ENCODE measurements at places on chromosomes 5 and 9.

DNA sequence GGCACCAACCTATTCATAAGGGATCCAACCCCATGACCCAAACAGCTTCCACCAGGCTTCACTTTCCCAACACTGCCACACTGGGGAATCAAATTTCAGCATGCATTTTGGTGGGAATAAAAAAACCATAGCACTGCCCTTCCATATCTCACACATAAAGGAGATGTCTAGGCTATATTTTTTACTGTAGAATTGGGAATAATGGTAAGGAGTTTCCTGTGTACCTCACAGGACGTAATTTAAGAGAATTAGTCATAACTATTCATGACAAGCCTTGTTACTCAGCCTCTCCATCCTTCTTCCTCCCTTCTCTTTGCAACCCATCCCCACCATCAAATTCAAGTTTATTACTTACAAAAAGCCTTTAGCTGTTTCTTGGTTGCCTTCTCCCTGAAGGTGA lies 352.1 kb downstream of the MLLT3 start:
- DNase-seq = no peak

DNA sequence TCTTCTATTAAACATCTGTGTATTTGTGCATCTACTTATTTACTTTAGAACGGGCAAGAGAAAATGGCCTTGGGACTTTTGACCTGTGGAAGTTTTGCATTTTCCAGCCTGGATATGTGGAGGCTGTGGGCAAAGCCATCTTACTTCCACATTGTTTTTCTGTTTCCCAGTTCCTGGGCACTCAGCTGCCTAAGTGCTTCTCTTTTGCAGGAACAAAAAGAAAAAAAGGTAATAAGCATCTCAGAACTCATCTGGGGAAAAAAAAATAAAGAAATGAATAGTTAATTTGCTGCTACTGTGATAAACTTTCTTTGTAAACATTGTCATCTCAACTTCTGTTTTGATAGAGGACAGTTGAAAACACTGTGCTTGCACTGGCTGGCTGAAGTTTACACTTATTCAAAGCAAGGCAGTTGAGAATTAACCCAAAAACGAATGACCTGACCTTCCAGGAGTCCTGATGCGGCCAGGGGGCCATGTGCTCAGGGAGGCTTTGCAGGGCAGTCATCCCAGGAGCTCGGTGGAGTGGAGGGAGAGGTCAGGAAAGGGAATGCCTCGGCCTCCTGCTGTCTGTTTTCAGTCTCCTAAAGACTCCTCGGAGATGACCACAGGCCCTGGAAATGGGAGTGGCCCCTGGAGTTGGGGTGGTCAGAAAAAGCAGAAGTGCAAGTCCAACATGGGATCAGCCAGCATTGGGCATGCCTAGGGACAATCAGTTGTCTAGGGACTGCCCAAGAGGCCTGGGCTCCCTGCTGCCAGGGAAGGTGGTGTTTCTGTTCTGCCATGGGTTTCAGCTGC lies 75.5 kb downstream of the RAI14 start:
- no peak for DNase-seq

GRCh38 chr5:125492977-125493376 lies 746.5 kb upstream of the ZNF608 start:
- DNase-seq = no peak

DNA sequence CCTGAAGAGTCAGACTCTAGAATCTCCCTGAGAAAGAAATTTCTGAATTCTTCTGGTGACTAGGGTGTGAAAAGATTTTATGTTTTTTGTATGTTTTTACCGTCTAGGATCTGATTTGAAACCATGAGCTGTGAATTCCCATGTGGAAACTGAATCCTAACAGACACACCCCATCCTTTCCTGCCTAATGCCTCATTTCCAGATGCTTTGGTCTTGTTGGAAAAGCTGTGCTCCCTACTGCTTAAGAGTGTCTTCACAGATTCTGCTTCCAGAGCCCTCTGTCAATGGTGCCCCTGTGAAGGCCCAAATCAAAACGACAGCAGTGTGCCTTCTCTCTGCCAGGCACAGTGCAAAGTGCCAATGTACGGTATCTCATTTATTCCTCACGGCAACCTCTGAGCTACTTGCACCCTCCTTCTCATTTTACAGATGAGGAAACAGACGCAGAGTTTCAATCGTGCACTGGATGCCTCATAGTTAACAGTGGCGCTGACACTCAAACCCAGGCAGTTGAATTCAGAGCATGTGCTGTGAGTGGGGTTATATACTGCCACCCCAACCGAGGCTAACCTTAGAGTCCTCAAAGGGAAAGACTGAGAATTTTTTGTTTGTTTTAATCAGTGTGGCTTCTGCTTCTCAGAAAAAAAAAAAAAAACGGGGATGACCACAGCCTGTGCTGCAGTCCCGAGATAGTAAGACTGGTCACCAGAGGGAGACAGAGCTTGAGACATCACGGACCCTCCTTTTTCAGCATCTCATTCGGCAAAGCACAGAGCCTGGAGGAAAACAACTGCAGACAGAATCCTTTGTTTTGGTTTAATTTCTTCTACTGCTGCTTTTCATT lies 188.4 kb downstream of the SNCAIP start:
- no peak for DNase-seq

DNA sequence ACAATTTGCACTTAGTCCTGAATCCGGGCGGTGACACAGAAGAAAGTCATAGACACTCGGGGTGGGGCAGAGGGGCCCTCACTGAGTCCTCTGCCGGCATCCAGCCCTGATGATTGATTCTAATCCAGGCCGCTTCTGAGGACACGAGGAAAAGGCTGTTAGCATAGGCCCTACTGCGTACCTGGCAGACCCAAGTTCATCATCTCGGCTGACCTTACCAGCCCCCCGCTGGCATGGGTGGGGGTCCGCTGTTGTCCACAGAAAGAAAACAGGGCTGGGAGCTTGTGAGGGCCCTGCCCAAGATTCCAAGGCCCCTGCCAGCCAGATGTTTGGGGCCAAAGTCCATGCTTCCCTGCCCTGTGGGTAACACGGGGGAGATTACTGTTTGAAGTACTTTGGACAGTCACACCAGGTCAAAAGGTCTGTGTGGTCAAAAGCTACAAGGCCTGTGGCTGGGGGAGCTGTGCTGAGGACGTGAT lies 24.5 kb downstream of the ERGIC1 start:
- no peak for DNase-seq

- no peak for DNase-seq
Measured at GRCh38 chr9:108282872-108283271, 572.9 kb downstream of the ACTL7B start.

DNA sequence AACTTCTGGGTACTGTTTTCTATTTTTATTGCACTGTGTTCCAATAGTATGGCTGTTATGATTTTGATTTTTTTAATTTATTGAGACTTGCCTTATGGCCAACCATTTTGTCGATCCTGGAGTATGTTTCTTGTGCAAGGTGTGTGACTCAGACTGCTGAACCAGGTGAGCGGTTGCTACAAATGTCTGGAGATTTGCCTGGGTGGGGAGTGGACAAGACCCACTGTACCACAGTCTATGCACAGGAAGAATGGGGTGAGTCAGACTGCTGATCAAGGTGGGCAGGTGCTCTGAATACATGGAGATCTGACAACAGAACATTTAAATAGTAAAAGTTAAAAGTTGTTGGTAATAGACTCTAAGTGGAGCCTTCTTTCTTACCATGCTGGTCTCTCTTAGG lies 609.2 kb downstream of the CSNK1G3 start:
- DNase-seq = no peak
